SHP77 treated with DMSO at 0.1 percent for 48 hours (cell line): ENCODE measurements at places on chromosomes 2 and 18.

- no peak for DNase-seq
Measured at GRCh38 chr18:25604196-25604893, 252.4 kb upstream of the ZNF521 start.

DNA sequence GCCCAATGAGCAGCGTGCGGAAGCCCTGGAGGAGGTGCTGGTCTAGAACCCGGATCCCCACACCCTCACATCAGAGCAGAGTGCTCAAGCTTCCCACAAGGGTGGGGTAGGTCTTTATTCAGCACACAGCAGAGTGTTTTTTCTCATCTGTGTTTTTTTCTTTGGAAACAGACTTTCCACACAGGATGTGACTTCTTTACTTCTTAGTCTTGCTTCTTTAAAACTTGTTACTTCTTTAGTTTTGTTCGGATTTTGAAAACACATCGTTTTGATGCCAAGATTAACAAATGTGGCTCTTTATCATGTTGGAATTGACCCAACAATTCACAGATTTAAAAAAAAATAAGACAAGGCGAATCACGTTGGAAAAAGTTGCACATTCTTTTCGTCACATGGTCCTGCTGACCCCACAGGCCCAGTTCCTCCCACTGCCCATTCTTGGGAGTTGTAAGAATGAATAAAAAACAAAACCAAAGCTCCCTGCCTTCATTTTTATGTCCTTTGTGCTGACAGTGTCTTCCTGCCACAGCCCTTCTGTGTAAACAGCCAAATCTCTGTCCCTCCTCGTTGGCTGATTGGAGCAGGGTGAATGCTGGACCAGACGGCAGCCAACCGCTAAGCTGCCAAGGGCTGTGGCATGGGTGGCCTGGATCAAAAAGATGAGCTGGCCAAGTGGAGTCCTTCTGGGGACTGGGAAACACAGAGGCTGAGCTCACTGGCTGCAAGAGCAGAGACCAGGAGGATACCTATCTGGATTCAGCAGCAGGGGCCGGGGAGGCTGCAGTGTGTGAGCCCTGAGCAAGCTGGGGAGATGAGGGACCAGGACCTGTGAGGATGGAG, 81.6 kb downstream of the TWIST2 start:
- no peak for DNase-seq

DNA sequence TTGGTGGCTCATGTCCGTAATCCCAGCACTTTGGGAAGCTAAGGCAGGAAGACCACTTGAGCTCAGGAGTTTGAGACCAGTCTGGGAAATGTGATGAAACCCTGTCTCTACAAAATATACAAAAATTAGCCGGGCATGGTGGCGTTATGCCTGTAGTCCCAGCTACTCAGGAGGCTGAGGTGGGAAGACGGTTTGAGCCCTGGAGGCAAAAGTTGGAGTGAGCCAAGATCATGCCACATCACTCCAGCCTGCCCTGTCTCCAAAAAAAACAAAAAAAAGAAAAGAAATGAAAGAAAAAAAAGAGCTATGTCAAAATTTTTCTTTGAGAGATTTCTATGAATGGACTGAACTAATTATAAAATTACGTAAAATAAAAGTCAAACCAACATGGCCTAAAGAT, 34.7 kb downstream of the ROCK2 start:
- DNase-seq = no peak

DNA sequence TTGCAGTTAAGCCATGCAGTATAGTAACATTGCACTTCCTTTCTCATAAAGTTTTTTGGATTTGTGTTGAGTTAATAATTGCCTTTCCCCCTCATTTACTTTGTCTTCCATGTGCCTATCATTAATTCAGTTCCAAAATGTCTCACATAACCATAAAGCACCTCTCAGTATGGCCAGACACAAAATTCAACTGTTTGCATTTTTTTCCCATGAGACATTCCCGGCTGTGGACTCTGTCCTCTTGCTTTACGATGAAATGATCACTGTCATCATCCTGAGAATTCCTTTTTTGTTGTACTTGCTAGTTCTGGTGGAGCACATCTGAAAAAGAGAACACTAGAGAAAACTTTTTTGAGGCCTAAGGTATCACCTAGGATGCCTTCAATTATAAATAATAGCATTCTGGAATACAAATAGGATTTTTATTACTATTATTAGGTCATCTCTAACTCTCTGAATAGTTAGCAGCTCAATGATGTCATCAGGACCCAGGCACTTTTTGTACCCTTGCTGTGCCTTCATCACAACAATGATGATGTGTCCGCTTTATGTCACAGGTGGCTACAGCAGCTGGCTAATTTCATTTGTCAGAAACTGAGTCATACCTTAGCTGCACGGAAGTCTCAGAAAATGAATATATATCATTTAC, 8.5 kb upstream of the ATP8B1 start:
- DNase-seq = no peak

DNA sequence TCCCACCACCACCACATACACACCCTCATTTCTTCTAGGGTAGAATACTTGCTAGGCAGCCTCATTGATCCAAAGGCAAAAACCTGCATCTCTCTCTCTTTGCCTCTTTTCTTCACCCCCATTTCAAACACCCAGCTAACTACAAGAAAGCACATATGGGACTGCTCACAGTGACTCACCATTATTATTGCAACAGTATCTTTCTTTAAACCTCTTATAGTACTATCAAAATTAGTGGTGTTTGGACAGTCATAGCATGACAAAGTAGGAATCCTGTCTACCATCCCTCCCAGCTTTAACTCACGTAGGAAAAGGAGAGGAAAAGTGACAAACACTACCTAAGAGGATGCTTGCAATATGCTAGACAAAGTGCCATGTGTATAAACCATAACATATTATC, 422.5 kb upstream of the CRIM1 start:
- DNase-seq = no peak

DNA sequence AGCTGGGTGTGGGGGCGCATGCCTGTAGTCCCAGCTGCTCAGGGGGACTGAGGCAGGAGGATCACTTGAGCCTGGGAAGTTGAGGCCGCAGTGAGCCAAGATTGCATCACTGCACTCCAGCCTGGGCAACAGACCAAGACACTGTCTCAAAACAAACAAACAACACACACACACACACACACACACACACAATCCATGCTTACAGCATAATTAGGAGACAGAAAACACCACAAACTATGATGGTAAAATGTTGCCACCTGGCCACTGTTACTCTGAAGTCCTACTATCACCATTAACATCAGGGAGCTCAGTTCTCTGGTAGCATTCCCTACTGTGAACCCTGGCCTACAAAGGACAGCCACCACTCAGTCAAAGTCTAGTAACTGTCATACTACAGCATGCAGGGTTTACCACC, 18.3 kb downstream of the DNPEP start:
- no peak for DNase-seq

DNA sequence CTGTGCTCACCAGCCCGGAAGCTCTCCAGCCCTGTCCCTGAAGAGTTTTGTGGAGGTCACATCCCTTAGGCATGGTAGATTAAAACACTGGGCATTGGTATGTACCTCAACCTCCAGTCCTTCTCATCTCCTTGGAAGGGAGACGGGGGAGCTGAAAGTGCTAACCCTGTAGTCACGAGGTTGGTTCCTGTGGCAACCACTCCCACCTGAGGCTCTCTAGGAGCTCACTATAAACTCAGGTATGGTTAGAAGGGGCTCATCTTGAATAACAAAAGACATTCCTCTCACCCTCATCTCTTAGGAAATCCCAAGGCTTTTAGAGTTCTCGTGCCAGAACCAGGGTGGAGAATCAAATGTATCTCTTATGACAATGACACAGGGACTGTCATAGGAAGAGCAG, 43.0 kb upstream of the MGAT4A start:
- DNase-seq = no peak

DNA sequence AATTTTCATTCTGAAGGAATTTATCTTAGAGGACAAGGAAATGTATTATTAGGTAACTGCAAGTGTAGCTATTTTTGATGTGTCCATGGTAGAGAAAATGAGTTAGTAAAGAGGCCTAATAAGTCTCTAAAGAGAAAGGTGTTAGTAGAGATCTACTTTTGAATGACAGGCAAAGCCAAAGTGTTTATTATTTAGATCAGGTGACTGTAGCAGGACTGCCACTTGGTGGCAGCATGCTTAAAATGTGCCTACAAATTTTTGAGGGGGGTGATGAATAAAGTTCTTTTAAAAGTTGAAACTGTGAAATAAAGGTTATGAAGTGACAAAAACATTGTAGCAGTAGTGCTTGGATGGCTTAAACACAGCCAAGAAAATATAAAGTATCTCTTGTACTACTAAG, 421.5 kb upstream of the MEIS1 start:
- peak; percentile 16 for DNase-seq

- DNase-seq = no peak
Measured at GRCh38 chr2:240613781-240614180, 11.5 kb upstream of the GPR35 start.

GRCh38 chr2:36492216-36492945, 105.6 kb downstream of the FEZ2 start:
- DNase-seq = no peak

DNA sequence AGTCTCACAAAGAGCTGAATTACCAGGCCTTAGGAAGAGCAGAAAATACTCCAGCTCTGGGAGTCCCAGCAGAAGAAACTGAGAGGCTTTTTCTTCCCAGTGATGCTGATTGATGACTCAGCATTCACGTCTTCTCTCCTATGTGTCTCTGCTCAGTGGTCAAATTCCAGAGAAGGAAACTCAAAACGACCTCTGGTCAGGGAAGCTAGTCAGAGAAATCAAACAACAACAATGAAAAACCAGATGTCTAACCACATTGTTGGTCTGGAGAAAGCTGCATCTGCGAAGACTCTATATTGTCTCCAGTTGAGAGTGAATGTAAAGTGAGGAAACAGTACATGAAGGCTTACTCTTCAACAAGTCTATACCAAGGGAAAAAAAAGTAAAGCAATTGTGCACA, 28.6 kb upstream of the CERS6 start:
- DNase-seq = no peak

DNA sequence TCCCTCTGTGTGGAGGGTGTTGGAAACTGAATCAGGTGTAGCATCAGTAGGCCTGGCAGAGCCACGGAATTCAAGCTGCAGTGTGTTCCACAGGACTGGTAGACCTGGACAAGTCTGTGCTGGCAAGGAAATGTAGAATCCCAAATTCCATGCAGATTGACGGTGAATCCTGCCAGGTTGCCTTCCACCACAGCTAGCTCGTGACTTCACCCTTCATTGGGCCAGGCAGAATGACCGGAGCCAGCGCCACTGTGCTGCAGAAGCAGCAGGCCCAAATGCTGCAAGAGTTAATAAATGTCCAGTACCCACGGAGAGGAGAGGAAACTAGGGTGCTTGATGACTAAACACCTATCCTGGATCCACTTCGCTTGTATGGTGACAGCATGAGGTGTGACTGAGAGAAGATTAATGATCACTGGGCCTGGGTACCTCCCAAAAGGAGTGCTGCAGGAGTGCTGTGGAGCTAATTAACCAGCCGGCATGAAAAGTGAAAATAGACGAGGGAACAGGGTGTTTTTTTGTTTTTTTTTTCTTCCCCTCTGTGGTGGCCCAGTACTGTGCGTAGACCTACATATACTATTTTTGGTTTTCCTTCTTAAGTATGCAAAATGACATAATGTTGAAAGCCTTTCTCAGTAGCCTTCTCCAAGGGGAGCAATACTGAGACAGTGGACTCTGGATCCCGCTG, 122.2 kb downstream of the TANC1 start:
- no peak for DNase-seq

- no peak for DNase-seq
Measured at GRCh38 chr2:152782171-152782570, 63.8 kb downstream of the ARL6IP6 start.

DNA sequence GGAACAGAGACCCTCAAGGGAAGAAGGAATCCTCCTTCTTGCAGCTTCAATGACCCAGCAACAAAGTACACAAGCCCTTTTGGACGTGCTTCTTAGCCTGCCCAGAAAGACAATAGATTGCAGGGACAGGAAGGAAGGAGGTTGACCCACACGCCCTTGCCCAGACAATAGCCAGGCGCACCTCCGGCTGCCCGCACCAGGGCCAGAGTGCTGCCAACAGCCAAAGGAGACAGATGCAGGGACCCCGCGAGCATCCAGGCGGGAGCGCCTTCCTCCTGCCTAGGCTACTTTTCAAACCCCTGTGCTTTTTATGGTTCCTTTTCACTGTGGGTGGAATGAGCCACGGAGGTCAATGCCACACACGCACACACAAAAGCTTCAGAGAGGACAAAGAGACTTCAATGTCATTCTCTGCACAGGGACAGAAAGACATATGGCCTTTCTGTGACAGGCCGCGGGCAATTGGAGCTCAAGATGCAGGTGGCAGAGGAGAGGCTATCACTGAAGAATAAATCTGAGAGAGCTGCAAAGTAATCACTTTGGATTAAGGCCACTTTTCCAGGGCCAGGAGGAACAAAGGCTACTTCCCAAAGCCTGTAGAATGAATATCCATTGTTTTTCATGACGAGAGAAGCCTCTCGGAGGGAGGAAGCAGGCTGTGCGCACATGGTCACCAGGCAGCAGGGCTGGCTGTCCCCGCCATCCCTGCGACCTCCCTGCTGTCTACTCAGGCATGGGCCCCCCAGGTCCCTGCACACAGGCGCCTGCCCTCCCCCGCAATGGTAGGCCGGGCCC, 300.6 kb downstream of the EIPR1 start:
- no peak for DNase-seq

- DNase-seq = no peak
Measured at GRCh38 chr18:51726614-51727013, 529.1 kb upstream of the MEX3C start.

DNA sequence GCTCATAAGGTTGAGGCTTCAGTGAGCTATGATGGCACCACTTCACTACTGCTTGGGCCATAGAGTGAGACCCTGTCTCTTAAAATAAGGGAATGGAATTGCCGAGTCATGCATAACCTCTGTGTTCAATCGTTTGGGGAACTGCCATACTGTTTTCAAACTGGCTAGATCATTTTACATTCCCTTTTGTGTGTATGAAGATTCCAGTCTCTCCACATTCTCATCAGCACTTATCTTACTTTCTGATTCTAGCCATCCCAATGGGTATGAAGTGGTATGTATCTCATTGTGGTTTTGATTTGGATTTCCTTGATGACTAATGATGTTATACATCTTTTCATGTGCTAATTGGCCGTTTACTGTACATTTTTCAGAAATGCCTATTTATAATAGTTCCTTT, 23.7 kb downstream of the MARCHF7 start:
- no peak for DNase-seq

GRCh38 chr18:29305516-29305915, 1128.6 kb upstream of the CDH2 start:
- DNase-seq = no peak

GRCh38 chr2:202669841-202670240, 35.1 kb downstream of the FAM117B start:
- DNase-seq = no peak

DNA sequence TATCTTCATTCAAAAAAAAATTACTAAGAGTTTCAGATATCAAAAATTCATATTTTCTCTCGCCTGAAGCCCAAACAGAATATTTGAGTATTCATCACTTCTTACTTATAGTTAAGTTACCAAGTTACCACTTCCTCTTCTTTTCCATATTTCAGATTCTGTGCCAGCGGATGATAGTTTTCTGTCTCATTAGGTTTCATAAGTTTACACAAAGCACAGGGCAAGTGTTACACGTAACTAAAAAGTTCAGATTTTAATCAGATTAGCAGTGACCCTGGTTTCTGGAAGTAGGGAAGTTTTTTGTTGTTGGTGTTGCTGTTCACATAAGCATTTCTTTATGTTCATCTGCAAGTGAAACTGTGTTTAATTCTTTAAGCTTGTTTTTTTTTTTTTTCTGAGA, 10.2 kb downstream of the AFTPH start:
- no peak for DNase-seq

GRCh38 chr2:45567288-45567963, 43.6 kb downstream of the SRBD1 start:
- DNase-seq = no peak
